NCI-H1436 treated with DMSO at 0.1 percent for 48 hours (cell line): ENCODE measurements at places on chromosomes 5 and 9.

GRCh38 chr5:40238066-40238745, 441.5 kb upstream of the PTGER4 start:
- no peak for DNase-seq

DNA sequence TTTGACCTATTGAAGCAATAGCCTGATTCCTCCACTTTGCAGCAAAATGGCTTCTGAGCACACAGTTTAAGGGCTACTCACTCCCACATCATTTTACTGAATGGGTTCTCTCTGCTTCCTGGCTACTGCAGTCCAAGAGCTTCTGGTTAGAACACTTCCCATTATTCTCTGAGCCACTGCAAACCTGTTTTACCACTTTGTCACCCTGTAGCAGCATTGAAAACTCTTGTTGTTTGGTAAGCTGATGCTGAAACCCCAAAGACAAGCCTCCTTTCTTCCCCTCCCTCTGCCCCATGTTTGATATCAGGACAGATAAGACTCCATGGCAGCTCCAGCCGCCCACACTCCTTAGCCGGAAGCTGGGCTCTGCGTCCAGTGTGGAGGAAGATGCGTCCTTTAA, 84.4 kb upstream of the RARS1 start:
- DNase-seq, result no peak

GRCh38 chr9:114785866-114786650, 19.8 kb downstream of the TNFSF15 start:
- DNase-seq, result no peak

GRCh38 chr5:119473241-119473640, 20.9 kb downstream of the HSD17B4 start:
- DNase-seq, result no peak

- DNase-seq, result no peak
Observed at GRCh38 chr5:78779262-78779661, 130.7 kb upstream of the LHFPL2 start.

DNA sequence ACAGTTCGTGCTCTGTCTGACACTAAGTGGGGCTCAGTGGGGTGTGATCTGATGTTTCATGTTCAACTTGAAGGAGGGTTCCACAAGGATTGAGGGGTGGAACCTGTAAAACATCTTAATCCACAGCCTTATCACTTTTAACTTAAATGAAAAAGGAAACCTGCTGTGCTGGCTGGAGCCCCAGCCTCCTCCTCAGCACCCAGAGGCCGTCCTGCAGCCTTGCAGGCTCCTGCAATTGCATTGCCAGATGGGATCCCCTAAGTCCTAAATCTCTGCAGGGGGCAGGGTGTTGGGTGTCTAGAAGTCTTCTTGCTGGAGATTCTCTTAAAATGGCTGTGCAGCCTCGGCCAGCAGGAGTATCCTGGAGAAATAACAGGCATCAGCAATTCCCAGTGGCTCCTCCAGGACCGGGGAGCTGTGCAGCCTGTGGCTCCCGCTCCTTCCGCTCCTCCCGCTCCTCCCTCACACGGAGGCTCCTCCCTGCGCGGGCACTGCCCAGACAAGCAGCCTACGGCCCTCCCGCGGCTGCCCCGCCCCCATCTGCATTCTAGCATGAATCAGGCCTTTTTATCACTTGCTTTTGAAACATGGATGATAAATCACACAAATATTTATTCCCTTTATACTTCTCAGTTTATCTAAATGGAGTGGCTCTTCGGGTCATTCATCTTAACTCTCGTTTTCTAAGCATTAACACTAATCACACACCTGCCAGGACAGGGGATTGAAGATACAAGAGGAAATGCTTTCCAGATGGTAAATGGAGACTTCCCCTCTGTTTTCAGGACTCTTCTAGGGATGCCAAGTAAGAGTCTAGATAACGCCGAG, 131.0 kb downstream of the ADAMTS16 start:
- DNase-seq, result no peak

- DNase-seq, result no peak
Observed at GRCh38 chr9:35960039-35960655, 2.2 kb upstream of the OR2S2 start.

DNA sequence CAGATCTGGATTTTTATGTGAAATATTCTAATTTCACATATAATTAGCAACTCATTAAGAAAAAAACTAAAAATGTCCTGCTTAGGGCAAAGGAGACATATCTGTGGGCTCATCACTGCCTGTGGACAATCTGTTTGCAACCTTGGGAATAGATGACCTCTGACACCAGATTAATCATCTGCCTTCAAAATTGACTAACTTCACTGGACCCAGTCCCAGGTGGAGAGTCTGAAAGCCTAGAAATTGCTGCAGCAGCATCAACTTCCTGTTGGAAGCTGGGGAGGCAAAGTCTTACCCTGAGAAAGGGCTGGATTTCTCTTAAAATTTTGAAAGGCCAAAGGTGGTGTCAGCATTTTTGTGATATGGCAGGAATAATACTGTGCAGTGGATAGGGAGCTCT, 76.3 kb upstream of the TNC start:
- no peak for DNase-seq

GRCh38 chr5:17177501-17178372, 39.7 kb upstream of the BASP1 start:
- no peak for DNase-seq

GRCh38 chr9:34492051-34492450, 30.7 kb downstream of the ENHO start:
- DNase-seq, result no peak

- DNase-seq, result no peak
Observed at GRCh38 chr5:180166176-180166575, 42.8 kb downstream of the RASGEF1C start.

GRCh38 chr5:112529525-112529924, 110.4 kb upstream of the EPB41L4A start:
- no peak for DNase-seq

DNA sequence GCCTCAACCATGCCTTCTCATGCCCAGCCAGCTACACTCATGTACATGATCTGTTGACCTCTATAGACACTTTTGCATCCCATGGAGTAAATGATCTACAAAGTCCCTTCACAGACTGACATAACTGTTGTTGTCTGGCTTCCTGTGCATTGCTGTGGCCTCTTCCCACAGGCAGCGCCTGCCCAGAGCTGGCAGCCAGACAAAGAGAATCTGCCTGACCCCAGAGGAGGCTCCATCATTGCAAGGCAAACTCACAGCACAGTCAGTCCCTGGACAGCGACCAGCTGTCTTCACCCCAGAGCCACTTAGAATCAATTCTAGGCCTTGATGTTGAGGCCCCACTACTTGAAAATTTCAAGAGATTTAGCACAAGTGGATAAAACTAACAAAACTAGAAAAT, 65.5 kb downstream of the INSYN2B start:
- DNase-seq, result no peak

DNA sequence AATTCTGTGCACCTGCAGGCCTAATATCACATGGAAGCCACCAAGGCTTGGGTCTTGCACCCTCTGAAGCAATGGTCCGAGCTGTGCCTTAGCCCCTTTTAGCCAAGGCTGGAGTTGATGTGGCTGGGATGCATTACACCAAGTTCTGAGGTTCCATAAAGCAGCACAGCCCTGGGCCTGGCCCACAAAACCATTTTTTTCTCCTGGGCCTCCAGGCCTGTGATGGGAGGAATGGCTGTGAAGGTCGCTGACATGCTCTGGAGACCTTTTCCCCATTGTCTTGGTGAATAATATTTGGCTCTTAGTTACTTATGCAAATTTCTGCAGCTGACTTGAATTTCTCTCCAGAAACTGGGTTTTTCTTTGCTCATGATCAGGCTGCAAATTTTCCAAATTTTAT, 167.3 kb downstream of the HTR1A start:
- no peak for DNase-seq

DNA sequence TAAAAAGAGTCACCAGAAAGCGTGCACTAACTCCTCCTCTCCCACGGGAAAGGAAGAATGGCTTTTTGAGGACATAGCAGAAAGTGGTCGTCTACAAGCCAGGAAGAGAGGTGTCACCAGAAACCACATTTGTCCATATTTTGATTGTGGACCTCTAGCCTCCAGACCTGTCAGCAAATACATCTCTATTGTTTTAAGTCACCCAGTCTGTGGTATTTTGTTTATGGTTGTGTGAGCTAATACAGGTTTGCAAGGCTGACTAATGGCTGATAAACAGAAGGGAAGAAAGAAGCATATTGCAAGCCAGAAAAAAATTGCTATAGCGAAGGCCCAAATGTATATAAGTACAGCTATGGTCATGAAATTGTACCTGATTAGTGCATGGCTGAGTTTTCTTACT, 21.4 kb downstream of the WDR70 start:
- no peak for DNase-seq

DNA sequence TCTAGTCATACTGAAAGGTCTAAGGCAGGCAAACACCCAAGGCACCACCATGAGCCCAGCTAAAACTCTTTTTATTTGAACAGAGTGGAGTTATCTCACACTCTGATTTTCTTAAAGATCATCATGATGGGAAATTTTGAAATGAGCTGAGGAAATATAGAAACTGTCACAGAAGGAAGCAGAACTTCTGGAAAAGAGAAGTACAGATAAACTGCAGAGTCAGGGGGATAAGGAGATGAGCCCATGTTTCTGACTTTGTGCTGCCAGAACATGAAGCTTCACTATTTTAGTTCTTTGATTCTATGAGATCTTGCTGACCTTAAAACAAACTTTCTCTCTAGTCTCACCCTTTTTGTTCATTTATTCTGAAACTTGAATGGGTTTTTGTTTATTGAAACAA, 406.5 kb upstream of the EDIL3 start:
- no peak for DNase-seq

GRCh38 chr9:92942688-92943616, 4.4 kb upstream of the FGD3 start:
- no peak for DNase-seq

GRCh38 chr5:92637960-92638359, 943.1 kb downstream of the NR2F1-AS1 start:
- DNase-seq, result no peak

- DNase-seq, result no peak
Observed at GRCh38 chr5:154708846-154709245, 46.3 kb upstream of the LARP1 start.

DNA sequence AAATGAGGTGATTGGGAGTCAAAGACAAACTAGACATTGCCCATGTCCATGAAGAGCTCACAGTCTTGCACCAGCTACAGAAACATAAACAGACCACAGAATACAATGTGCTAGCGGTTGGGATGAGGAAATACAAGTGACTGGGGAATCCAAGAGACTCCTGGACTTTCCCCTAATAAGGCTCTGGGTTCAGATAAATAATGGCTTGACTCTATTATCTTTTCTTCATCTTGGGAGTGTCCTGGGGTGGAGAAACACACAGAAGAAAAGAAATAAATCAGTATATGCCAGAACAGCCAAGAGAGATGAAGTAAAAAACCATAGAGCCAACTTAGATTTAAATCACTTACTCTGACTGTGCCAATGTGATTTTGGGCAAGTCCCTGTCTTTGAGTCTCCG, 227.8 kb downstream of the PAPPA start:
- DNase-seq, result no peak

- DNase-seq, result no peak
Observed at GRCh38 chr9:114124666-114125475, 25.8 kb upstream of the KIF12 start.

DNA sequence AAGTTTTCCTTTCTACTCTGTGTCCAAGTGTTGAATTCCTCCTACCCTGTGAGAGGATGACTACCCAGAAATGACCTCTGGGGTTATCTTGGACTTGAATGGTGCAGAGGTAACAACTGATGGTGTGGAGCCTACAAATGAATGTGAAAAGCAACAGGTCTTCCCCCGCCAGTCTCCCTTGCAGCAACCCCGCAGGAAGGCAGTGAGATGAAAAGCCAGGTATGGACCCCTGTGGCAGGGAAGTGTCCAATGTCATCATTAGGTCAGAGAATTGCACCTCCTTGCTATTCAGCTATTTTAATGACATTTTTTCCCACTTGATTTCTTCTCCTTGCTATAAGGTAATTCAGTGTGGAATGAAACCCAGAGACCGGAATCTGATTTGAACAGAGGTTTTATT, 58.5 kb downstream of the MAT2B start:
- DNase-seq, result no peak

GRCh38 chr9:11618241-11618805, 1005.5 kb upstream of the PTPRD start:
- DNase-seq, result no peak

- no peak for DNase-seq
Observed at GRCh38 chr5:138351056-138351455, 1.4 kb upstream of the KDM3B start.

- DNase-seq, result no peak
Observed at GRCh38 chr9:29213417-29214153, 1640.3 kb upstream of the C9orf72 start.

DNA sequence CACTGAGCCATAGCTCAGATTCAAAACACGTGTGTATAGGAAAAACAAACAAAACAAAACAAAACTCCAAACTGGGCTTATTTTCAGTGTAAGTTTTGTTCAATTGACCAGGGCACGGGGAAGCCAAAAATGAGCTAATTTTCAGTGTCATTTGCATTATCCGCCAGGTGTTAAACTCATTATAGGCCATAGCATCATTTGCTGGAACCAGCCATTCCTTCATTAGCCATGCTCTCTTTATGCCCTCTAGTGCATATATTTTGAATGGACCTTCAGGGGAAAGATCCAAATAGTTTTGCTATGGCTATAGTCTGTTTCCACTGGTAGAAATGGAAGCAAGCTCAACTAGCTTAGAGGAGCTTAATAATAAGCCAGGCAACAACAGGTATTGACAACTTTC, 1205.2 kb upstream of the DMAC1 start:
- no peak for DNase-seq

DNA sequence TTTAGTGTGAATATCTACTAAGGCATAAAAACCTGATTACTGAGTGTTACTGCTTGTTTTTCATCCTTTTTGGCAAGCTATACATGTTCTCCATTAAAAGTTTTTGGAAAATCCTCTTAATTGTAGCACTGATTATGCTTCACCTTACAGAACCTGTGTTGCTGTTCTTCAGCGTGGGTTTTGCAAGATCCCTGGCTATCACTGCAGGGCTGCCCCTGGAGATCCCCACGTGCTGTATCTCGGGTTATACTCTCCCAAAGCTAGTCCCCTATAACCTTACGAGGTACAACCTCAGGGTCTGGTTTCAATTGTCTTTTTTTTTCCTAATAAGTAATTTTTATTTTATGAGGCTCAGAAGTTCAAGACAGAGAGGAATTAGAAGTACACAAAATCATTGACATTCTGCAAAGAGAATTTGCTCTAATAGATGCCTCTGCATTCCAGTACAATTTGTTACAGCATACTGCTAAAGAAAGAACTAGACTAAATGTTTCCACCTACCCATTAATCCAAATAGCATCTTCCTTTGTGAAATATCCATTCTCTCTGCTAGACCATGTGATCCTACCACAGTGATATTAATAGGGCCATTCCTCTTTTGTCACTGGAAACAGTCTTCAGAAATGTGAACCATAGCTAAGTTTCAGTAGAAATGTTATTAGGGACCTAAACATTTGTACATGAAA, 25.8 kb upstream of the CAMK4 start:
- DNase-seq, result no peak

- DNase-seq, result no peak
Observed at GRCh38 chr5:126494393-126494792, 71.2 kb downstream of the GRAMD2B start.

- no peak for DNase-seq
Observed at GRCh38 chr5:135456238-135457099, 4.3 kb upstream of the TIFAB start.
